GM10248 (cell line): ENCODE measurements at places on chromosomes 1 and 21.

- DNase-seq: no peak
These were observed 277.2 kb upstream of the VAMP3 start for GRCh38 chr1:7493711-7494454.

GRCh38 chr21:17915976-17916375 lies 96.8 kb upstream of the C21orf91 start:
- DNase-seq: no peak

DNA sequence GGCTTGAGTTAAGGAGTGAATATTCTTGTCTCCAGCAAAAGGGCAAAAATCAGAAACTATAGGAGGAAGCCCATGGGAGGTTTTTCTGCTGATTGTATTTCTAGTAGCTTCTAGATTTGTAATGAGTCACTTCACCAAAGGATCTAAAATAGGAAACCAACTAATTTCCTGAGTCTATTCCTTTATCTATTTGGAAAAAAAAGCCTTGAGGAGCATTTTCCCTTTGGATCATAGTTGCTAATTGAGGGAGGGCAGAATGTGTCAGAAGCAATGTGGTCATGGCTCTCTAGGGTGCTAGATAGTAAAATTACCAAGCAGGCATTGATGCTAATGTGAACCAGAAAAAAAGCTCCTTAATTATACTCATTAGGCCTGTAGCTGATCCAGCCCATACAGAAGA lies at the start of gene OR10R2:
TSS of gene OR10R2 (plus strand) at position 301 of the 400 bp plus-strand sequence. CDS start 106 bp downstream, outside the sequence.
- no peak for DNase-seq

DNA sequence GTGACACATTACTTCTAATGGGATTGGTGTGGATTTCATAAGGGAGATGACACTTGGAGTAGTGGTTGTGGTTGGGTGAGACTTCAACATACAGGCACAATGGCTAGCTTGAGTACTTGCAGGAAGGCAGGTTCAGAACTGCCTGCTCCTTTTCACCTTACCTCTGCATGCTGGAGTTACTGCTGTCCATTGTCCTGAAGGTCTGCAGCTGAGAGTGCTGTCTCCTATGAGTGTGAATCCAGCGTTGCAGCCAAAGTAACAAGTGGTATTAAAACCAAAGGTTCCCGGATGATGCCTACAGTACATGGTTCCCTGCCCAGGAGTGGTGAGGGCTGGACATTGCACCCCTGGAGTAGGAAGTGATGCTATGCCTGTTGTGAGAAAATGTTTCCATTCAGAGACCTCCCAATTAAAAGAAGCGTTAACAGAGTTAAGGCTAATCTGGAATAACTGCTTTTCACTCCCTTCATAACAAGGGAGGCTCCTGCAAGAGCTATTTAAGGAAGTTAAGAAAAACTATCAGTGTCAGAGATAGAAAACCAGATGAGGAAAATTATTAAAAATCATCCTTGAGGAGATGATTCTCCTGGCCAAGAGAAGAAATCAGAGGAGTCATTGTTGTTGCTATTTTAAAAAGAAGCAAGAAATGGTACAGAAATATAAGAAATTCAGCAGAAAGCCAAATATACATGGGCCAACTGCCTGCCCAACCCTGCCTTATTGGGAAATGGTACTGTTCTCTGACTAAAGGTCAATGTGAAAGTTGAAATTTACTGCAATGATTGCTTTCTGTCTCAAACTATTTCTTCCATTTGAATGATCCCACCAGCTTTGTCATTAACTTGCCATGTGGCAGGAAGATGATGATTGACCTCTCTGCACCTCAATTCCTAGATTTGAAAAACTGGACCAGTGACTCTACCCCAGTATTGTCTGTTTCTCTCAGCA lies 9.8 kb upstream of the F5 start:
- no peak for DNase-seq

- peak; percentile 54 for DNase-seq
These were observed 29.6 kb downstream of the DUSP10 start for GRCh38 chr1:221712198-221712684.

GRCh38 chr1:167950569-167950968 lies 13.7 kb upstream of the MPC2 start:
- no peak for DNase-seq

- no peak for DNase-seq
These were observed 600.6 kb downstream of the PTPRU start for GRCh38 chr1:29836651-29837646.

DNA sequence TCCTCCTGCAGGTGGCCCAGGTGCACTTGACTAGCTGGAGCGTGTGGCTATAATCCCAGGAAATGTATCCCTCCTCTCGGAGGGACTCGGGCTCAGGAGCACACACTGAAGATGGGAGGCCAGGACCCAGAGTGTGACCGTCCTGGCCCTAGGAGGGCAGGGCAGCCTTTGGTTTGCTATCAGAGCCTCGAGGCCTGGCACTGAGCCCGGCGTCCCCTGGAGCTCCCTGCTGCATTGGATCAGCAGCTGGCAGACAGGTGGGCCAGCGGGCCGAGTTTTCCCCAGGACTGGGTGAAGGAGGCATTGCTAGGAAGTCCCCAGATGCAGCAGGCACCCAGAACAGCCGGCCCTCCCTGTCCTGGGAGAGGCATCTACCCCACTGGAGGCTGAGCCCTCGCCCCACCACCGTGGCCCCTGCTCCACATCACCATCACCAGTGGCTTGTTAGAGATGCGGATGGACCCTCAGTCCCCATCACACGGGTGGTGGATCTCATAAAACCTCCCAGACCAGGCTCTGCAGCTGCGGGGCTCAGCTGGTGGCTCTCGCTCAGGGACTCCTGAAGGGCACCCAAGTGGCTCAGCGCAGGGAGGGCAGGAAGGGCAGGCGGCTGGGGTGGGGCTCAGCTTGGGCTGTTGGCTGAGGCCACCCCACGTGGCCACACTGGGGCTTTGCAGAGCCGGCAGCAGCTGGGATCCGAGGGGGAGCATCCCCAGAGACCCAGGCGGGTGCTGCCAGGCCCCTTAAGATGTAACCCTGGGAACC lies 32.7 kb upstream of the POFUT2 start:
- no peak for DNase-seq

- DNase-seq: peak; percentile 67
These were observed 45.9 kb downstream of the WDR4 start for GRCh38 chr21:42833439-42833815.

DNA sequence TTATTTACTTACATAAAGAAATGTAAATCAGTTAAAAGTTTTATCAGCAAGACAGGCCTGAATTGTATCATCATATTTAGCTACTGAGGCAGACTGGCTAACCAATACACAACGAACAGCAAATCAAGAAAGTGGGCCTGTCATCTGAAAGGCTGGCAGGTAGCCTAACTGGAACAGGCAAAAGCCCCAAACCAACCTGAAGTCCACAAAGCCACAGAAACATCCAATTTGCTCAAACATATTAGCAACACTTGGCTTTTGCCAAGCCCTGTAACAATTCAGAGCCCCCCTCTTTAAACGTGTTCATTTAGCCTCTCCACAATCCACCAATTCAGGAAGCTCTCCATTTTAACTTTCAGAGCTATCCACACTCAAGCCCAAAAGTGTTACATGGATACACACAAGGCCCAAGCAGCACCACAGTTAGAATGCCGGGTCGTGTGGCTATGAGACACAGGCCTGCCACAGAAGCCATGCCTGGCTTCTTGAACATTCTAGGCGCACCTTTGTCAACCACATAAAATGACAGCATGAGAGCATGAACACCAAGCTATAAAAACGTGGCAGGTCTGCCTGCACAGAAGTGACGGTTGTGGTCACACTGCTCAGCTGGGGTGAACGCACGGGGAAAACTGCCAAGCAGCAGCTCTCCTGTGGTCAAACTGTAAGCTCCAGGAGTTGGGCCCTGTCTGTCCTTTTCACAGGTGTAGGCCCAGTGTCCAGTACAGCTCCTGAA lies 49.3 kb downstream of the CD34 start:
- no peak for DNase-seq

- no peak for DNase-seq
These were observed 35.3 kb upstream of the COL6A2 start for GRCh38 chr21:46062471-46063211.

GRCh38 chr1:22666412-22666811 lies 13.4 kb downstream of the C1QB start:
- DNase-seq: no peak

DNA sequence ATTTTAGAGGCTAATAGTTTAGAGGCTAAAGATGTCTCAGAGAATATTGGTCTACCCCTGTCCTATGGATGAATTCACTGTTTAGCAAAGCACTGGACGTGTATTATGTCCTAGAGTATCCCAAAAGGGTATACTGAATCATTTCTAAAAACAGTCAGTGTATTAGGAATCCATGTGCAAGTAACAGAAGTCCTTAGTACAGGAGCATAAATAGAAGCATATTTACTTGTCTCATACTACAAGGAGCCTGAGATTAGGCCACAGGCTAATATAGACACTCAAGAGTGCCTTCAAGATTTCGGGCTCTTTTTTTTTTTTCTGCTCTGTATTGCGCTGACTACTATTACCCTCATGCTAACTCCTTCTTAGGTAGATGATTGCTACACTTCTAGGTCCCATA lies 518.9 kb downstream of the USP25 start:
- DNase-seq: no peak

GRCh38 chr1:107523061-107523460 lies 382.2 kb downstream of the NTNG1 start:
- no peak for DNase-seq

GRCh38 chr1:156368889-156369684 lies at the start of gene RHBG:
TSS of gene RHBG (plus strand) at chr1:156369211. CDS start at chr1:156369250, 39 bp downstream.
- no peak for DNase-seq

GRCh38 chr1:99503276-99503747 lies 142.6 kb upstream of the PALMD start:
- DNase-seq: no peak

GRCh38 chr1:26307363-26307781 lies 936 bp upstream of the UBXN11 start:
- DNase-seq: no peak

- DNase-seq: no peak
These were observed 81.0 kb downstream of the MIS18A start for GRCh38 chr21:32197896-32198295.

DNA sequence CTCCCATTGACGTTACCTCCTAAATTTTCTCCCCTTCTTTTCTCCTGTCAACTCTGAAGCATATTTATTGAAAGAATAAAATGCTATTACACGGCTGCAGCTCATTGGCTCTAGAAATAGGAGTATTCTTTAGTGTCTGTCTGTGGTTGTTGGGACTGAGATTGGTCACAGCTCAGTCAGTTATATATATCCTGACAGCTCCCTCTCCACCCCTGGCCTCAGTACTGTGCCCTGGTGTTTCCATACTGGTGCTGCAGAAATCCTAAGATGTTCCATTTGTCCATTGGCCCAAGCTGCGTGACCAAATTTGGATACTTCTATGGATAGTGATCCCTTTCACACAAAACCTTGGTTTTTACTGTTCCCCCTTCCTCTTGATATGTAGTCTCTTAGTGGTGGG lies 67.3 kb downstream of the RALGPS2 start:
- no peak for DNase-seq

- peak; percentile 67 for DNase-seq
These were observed 41.0 kb upstream of the SCAF4 start for GRCh38 chr21:31772674-31773555.

DNA sequence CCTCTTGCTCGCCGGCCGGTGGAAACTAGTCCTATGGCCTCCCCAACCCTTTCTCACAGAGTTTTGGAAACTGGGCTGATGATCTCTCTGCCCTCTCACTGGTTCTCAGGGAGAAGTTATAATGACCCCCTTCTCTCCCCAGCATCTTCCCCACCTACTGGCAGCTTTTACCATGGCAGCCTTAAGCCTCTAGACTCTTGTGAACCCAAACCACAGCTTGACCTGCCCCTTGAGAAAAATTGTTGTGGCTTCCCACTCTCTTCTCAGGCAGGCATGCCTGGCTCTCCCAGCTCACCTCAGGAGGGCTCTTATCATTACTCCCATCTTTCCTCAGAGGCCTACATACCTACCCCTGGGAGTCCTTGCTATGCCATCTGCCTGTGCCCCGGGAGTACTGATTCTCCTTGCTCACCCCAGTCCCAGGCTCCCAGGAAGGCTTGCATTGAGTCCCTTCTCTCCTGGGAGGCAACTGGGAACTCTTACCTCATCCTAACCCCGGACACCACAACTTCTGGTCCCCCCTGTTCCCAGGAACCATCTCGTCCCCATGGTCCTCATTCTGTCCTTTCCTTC lies 1.6 kb downstream of the NSUN4 start:
- DNase-seq: peak; percentile 40

GRCh38 chr1:58946390-58946789 lies 162.5 kb upstream of the JUN start:
- DNase-seq: no peak

DNA sequence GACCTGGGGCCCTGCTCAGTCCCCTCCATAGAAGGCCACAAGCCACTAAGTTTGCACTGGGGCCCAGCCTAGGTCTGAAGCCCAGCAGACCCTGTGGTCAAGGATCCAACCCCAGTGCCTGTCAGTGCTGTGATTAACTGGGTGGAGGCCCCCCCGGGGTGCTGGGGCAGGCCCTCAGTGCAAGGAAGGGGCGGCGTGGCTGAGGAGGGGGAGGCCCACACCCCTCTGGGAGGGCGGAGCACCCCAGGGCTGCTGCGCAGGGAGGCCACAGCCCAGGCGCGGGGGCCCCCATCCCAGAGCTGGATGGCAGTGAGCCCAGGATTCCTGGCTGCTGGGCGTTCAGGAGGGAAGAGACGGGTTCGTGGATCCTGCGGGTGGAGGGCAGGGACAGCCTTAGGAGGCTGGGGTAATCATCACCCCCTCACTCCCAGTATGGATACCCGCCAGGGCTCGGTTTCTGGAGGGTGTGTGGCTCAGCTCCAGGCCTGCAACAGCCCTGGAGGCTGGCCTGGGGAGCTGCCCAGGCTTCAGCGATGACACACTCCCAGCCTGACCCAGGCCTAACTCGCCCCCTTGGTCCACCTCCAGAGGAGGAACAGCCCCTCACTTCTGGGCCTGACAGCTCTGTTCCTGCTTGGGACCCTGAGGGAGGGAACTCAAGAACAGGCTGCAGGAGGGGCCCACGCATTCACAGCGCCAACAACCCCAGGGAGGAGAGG lies 890 bp downstream of the GJC2 start:
- DNase-seq: no peak

GRCh38 chr1:65233782-65234181 lies 75.6 kb upstream of the DNAJC6 start:
- no peak for DNase-seq

- DNase-seq: no peak
These were observed 86.2 kb upstream of the ZBTB18 start for GRCh38 chr1:243964915-243965314.

GRCh38 chr1:190679983-190680382 lies 202.3 kb upstream of the BRINP3 start:
- DNase-seq: no peak

GRCh38 chr1:227813962-227814361 lies 1.5 kb upstream of the PRSS38 start:
- no peak for DNase-seq
